ENCODE measurements at places on chromosomes 5 and 9.

GRCh38 chr9:76817489-76817888 is 53.3 kb downstream of the PCA3 start:
- no peak for DNase-seq

- no peak for DNase-seq
Measured at GRCh38 chr5:67030289-67031056, 166.1 kb downstream of the CD180 start.

- no peak for DNase-seq
Measured at GRCh38 chr5:55134053-55134722, 25.8 kb upstream of the GPX8 start.

GRCh38 chr5:148666353-148666752 is 12.0 kb upstream of the HTR4 start:
- DNase-seq = no peak

- no peak for DNase-seq
Measured at GRCh38 chr5:137587919-137588318, 88.8 kb upstream of the SPOCK1 start.

DNA sequence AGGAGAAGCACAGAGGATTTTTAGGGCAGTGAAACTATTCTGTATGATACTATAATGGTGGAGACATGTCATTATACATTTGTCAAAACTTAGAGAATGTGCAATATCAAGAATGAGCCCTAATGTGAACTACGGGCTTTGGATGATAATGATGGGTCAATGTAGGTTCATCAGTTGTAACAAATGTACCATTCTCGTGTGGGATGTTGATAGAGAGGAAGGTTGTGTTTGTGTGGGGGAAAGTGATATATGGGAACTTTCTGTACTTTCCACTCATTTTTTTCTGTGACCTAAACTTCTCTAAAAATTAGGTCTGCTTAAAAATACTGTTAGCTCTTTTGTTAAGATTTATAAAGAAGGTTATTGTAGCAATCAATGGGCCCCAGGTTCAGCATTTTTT is 138.9 kb downstream of the SPATA31D1 start:
- no peak for DNase-seq

GRCh38 chr5:112634796-112635195 is 102.9 kb upstream of the APC start:
- no peak for DNase-seq

DNA sequence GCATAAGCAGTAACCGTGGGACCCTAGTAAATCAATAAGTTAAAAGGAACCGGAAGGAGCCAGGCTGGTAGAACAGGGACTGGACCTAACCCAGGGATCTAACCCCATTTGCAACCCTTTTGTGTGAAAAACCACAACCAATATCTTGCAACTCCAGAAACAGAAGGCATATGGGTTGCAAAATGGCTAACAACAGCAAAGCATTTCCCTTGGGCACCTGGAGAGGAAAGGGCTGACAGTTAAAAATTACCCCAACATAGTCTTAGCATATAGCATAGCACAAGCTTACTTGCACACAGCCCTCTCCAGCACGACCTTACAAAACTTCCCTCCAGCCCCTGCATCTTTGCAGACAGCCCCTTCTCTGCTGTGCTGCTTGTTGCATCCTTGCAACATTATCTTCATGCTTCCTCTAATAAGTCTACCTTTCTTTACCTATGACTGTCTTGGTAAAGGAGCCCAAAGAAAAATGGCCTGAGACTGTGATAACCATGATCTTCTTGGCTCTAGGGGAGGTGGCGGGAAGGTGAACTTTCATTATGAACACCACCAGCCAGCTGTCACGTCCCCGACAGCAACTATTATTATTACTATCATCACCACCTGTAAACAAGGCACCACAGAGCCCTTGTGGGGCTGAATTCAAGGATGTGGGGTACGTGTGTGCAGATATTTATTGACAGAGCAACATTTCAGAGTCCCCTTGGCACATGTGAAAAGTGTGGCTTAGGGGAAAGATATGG is 49.8 kb downstream of the PRRC1 start:
- no peak for DNase-seq

DNA sequence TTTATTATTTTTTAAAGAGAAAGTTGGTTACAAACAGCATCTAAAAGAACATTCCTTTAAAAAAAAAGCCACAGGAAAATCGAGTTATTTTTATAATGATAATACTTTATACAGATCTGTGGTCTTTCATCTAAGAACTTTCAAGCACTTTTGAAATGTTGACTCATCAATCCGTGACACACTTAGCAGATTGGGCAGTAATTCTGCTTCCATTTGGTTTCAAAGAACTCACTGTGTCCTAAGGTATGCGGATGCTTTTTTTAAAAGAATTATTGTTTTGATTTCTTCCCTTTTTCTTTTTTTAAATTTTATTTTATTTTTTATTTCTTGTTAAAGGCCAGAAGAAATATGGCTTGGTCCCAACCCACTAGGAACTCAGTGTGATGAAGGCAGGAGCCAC is 147.8 kb downstream of the AOPEP start:
- DNase-seq = no peak

DNA sequence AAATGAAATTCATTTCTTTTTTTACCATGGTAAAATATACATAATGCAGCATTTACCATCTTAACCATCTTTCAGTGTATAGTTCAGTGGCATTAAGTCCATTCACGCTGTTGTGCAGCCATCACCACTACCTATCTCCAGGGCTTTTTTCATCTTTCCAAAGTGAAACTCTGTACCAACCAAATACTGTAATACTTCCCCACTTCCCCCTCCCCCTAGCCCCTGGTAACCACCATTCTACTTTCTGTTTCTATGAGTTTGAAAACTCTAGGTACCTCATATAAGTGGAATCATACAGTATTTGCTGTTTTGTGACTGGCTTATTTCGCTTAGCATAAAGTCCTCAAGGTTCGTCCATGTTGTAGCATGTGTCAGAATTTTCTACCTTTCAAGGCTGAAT is 23.4 kb downstream of the SPAAR start:
- DNase-seq = no peak

GRCh38 chr5:33312571-33313549 is 127.9 kb upstream of the TARS1 start:
- no peak for DNase-seq

- DNase-seq = no peak
Measured at GRCh38 chr5:160209917-160210316, 19.4 kb upstream of the FABP6 start.

DNA sequence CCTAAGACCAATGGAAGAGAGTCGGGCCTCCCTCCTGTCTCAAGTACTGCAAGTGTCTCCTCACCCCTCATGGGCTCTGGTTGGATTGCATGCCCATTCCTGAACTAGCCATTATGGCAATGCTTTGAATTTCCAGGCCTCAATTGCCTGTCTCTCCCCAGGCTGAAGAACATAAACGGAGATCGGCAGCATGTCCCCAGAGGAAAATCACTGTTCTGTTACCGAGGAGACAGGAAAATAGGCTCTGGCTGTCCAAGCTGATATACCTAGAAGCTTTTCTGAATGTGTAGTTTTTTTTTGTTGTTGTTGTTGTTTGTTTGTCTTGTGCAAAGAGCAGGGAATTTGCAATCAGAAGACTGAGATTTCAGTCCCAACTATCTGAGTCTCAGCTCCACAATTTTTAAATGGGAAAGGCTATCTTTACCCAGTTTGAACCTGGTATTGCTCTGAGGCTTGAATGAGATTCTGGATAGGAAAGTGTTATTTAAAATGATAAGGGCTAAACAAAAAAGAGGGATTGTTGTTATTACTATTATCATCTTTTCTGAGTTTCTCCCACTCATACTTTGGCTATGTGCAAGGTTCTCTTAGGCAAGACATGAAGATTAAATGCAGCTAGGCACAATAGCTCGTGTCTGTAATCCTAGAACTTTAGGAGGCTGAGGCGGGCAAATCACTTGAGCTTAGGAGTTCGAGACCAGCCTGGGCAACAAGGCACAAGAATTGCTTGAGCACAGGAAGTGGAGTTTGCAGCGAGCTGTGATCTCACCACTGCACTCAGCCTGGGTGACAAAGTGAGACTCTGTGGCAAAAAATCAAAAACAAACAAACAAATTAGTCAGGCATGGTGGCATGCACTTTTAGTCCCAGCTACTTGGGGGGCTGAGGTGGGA is 77.2 kb upstream of the KLF9 start:
- no peak for DNase-seq

DNA sequence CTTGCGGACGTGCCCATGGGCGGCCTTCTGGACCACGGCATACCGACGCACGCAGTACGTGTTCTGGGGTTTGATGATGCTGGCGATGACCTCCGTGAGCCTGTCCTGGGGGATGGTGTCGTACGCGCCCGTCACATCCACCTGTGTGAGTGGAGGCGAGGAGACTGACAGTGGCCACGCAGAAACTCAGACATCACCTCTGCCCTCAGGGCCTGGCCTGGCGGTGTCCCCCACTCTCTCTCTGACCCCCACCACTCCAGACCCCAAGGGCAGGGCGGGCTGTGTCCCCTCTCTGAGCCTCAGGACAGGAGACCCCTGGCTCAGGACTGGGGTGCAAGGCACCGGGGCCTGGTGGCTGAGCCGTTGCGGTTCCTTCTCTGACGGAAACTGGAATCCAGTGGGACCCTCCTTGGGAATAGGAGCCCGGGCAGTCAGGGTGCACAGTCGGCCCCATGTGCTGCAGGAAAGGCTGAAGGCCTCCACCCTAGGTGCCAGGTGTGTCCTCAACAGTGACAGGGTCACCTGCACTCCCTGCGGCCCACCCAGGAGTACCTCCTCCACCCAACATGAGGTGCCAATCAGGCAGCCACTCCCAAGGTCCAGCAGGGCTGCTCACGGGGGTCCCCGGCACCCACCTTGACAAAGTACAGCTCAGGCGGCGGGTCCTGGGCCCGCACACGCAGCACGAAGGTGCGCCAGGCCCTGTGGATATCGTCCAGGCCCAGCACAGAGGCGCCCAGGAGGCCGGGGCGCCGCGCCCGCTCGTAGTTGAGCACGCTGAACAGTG is 16.0 kb downstream of the TERT start:
- no peak for DNase-seq

DNA sequence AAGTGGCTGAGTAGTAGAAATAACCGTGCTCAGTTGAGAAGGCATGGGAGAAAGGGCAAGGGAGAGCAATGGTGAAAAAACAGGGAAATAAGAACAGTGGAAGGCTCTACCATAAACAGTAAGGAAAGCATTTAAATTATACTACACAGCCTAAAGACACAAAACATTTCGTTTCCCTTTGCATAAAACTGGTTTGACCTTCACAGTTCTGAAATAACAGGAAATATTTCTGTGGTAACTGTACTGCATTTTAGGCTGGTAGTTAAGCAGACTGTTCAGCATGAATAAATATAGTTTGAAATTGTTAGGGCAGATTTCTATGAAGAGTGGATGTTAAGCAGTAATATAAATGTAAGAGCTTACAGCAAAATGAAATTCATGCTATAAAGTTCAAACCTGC is 147.5 kb downstream of the CSNK1G3 start:
- DNase-seq = no peak

- DNase-seq = no peak
Measured at GRCh38 chr9:19615036-19615624, 173.7 kb downstream of the SLC24A2 start.
